Urinary bladder (tissue), 4 donors: ENCODE measurements at places on chromosomes 4 and X. TPM values are rescaled to one million over a fixed set of nuclear protein-coding genes. Genes with fewer than 3 reads are reported as not detected.

- no peak for DNase-seq
Observed at GRCh38 chr4:55409468-55410171, 13.9 kb downstream of the TMEM165 start.

GRCh38 chrX:131816551-131817136, 206.5 kb upstream of the STK26 start:
- no peak for DNase-seq

GRCh38 chr4:124307143-124307542, 405.4 kb downstream of the ANKRD50 start:
- no peak for DNase-seq

DNA sequence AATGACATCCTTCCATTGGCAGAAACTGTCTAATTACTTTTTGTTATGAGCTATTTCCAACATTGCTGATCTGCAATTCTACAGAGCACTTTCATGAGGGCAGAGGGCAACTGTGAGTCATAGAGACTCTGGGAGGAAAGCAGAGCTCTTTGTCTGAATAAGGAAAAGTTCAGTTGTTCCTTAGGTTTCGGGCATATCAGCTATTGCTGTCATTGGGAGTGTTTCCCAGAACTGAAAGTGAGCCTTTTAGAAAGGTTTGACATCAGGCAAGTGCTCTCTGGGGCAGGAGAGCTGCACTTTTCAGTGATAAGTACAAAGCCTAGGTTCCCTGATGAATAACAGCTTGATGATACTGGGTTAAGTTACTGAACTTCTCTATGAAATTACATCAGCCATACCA, 119.2 kb upstream of the EDNRA start:
- no peak for DNase-seq

GRCh38 chrX:17038277-17038676, 91.8 kb downstream of the REPS2 start:
- no peak for DNase-seq

DNA sequence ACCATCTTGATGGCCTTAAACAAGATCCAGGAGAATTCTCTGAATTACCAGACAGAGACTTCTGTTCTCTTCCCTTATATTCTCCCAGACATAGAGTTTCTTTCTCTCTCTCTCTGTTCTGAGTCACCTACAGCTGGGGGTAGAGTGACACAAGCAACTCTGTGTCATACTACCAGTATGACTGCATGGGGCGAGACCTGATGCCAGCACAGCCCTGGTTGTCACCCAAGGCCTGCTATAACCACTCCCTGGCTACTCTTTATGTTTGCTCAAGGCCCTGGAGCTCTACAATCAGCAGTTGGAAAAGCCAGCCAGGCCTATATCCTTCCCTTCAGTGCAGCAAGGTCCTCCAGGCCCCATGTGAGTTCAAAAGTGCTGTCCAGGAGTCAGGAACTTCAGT, 114.2 kb upstream of the TENT5D start:
- no peak for DNase-seq

DNA sequence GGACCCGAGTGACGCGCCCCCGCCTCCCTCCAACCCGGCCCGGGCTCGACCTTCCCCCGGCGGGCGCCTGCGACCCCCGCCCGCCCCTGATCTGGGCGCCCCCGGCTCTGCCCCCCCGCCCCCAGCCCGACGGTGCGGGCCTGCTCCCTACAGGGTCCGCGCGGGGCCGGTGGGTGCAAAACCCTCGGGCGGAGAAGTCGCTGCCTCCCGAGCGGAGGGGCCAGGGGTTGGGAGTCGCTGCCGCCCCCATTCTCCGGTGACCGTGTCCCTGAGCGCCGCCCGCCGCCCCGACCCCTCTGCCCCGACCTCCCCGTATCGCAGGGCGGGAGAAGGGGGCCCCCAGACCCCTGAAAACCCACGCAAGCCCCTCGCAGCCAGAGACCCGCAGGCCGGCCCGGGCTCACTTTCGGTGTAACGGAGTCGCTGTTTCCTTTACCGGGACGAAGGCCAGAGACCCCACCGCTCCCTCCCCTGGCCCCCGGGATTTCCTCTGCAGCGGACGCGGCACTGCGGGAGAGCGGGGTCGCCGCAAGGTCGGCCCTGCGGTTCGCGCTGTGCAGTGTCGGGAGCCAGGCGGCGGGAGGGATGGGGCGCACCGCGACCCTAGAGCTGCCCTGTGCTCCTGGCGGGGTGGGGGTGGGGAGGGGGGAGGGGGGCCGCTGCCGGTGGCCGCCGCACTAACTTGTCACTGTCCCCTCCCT, 729 bp upstream of the CPLX1 start:
- DNase-seq, result no peak

GRCh38 chrX:39830414-39830813, 267.3 kb downstream of the BCOR start:
- DNase-seq, result no peak

GRCh38 chr4:181958446-181958845, 284.8 kb upstream of the TENM3 start:
- no peak for DNase-seq

GRCh38 chrX:70432936-70433847, 10.1 kb downstream of the GDPD2 start:
- no peak for DNase-seq

DNA sequence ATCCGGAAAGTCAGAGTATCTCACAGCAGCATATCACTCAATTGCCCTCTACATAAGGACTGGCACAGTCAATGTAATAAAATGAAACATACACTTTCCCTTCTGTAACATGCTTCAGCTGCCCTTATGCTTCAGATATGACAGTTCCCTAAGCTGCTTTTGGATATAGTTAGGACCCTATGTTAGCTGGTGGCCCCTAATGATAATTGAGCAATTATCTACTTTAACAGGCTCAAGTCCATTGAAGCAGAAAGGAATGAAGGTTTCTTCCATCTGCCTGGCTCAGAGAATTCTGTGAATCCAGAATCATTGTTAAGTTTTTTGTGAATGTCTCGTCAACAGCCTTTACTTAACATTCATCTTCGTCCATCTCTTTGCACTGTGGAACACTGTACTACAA, 951.2 kb upstream of the DIAPH2 start:
- DNase-seq, result no peak

- no peak for DNase-seq
Observed at GRCh38 chr4:15513545-15513944, 43.9 kb downstream of the CC2D2A start.

DNA sequence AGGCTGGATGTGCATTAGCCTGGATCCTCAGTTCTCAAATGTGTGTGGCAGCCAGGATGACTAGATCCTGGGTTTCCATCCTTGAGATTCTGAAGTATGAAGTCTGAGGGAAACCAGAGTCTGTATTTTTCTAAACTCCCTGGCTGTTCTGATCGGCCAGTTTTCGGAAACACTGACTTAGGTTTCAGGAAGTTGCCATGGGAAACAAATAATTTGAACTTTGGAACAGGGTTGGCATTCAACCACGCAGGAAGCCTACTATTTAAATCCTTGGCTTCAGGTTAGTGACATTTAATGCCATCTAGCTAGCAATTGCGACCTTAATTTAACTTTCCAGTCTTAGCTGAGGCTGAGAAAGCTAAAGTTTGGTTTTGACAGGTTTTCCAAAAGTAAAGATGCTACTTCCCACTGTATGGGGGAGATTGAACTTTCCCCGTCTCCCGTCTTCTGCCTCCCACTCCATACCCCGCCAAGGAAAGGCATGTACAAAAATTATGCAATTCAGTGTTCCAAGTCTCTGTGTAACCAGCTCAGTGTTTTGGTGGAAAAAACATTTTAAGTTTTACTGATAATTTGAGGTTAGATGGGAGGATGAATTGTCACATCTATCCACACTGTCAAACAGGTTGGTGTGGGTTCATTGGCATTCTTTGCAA, 67.6 kb downstream of the PDGFRA start:
- no peak for DNase-seq

GRCh38 chrX:76148041-76148665, 24.7 kb upstream of the PBDC1 start:
- no peak for DNase-seq

GRCh38 chr4:3518941-3519340, 13.3 kb downstream of the LRPAP1 start:
- no peak for DNase-seq

DNA sequence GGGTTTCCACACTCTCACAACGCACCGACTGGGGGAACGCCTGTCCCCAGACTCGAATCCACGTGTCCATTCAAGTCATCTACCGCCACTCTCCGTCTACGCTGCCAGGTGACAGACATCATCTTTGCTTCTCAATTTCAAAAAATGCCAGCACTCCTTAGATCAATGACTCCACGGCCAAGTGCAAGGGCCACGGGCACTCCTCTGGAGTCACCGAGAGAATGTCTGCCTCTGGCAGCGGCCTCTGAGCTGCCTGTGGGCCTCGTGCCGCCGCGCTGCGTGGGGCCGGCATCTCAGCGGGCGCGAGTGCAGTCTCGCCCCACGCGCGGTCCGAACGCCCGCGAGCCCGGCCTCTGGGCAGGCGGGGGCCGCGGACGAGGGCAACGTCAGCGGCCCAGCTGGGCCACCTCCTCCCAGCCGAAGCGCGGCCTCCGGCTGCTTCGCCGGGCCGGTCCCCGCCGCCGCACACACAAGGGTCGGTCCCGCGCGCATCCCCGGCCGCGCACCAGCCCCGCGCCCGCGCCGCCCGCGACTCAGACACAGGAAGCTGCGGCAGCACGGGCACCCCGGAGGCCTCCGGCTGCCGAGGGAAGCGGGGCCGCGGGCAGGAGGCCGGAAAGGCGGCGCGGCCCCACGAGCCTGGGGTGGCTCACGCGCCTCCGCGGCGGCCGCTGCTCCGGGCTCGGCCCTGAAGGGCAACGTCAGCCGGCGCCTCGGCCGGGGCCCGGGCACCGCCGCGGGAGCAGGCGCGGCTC, 450 bp downstream of the ACSL1 start:
- no peak for DNase-seq

DNA sequence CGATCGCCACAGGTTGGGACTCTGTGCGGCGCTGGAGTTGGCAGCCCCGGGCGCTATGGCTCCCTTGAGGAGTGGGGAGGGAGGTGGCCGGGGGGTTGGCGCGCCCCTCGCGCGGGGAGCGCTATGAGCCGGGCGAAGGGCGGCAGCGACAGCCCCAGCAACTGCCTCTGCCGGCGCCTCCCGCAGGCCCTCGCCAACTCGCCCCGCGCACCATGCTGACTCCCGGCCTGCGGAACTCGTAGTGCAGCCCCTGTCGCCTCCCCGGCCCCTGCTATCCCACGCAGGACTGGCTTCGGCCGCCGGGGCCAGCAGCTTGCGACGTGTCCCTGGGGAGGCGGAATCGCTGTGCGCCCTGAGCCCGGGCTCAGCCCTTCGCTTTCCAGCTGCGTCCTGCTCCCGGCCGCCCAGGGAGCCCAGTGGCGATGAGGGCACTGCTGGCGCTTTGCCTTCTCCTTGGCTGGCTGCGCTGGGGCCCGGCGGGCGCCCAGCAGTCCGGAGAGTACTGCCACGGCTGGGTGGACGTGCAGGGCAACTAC, 415 bp downstream of the SHISA3 start:
- no peak for DNase-seq

DNA sequence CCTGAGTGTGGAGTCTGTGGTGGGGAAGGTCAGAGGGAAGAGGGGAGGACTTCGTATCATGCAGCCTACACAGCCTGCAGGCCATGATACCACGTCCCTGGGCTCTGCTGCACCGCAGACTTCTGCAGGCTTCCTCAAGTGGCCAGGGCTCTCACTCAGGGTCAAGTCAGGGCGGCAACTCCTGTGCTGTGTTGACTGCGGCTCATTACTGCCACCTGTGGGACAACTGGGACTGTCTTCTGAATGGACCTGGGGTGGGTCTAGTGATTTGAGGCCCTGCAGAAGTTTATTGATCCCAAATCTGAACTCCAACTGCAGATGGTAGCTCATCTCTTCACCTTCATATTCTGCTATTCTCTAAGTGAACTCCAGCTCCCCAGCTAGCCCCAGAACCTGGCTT, 167.1 kb downstream of the NSUN7 start:
- no peak for DNase-seq

DNA sequence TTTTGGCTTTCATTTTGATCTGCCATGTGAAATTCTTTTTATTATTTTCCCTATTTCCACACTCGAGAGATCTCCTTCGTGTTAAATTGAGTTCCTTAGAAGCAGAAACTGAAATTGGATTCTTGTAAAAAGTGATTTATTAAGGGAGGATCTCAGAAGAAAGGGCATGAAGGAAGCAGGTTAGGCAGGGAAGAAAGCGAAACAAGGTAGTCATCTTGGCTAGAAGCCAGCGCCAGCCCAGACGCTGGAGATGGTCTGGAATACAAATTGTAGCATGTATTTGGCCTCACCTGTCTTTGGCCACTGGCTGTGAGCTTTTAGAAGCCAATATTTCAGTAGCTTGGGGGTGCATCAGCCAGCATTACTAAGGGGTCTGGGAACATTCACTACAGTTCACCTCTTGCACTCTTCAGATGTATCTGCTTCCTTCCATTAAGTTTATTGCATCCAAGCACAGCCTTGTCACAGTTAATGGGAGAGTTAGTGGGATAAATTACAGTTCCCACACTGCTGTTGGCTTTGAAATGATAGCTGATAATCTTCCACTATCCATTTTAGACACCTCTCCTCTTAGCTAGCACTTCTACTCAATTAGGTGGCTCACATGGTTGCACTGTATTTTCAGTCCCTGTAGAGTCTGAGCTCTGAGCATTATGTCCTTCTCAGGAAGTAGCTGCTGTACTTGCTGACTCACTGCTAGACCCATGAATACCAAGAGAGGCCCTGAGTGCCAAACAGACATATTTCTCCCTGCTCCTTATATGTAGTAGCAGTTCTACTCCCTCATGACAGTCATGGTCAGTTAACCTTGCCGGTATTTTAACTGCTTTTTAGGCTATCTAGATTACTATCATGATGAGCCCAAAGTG, 14.6 kb downstream of the GRXCR1 start:
- no peak for DNase-seq

DNA sequence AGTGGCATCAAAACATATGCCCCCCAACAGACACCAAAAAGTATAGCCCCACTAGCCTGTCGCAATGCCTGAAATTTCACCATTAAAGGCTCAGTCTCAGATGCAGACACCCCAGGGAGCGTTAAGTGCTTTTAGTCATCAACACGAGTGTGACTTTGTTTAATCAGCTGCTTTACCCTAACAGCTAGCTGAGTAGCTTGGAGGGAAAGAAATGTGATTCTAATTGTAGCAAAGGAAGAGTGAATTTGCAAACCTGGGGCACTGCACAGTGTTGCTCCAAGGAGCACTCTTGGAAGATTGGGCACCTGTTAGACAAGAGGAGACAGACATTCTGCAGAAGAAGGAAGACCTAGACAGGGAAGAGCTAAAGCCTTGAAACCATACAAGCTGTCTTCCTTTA, 145.1 kb downstream of the BEND2 start:
- DNase-seq, result no peak

GRCh38 chr4:87058356-87059073, 123.7 kb downstream of the AFF1 start:
- no peak for DNase-seq

GRCh38 chrX:129655547-129656249, 942 bp upstream of the APLN start:
- DNase-seq, result no peak

- no peak for DNase-seq
Observed at GRCh38 chrX:109774136-109774535, 41.1 kb upstream of the ACSL4 start.

The FRMD7 gene
- polyA plus RNA-seq, result not detected

The PCDH18 gene
- polyA plus RNA-seq, result 28.7 TPM

The VEGFC gene
- polyA plus RNA-seq, result 9.7 TPM

The TMEM47 gene
- polyA plus RNA-seq, result 47.7 TPM

The AP1AR gene
- 21.9 TPM for polyA plus RNA-seq

The COX7B gene
- polyA plus RNA-seq, result 645 TPM

The ACSL4 gene
- 19.7 TPM for polyA plus RNA-seq

The PQBP1 gene
- polyA plus RNA-seq, result 102 TPM
